ENCODE measurements at places on chromosomes 5 and 9.

DNA sequence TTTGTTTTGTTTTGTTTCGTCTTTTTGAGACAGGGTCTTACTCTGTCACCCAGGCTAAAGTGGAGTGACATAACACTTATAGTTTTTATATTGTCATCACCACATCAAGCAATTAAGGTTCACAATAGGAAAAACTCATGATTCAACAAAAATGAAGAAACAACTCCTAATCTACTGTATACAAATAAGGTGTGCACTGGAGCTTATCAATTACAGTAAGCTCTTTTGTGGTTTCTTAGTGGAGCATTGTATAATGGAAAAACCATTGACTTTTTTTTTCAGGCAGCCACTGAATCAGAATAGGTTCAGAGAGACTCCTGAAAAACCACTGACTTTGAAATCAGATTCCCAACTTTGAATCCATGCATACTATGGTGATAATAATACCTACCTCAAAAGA is 10.8 kb upstream of the PLIN2 start:
- DNase-seq: no peak

DNA sequence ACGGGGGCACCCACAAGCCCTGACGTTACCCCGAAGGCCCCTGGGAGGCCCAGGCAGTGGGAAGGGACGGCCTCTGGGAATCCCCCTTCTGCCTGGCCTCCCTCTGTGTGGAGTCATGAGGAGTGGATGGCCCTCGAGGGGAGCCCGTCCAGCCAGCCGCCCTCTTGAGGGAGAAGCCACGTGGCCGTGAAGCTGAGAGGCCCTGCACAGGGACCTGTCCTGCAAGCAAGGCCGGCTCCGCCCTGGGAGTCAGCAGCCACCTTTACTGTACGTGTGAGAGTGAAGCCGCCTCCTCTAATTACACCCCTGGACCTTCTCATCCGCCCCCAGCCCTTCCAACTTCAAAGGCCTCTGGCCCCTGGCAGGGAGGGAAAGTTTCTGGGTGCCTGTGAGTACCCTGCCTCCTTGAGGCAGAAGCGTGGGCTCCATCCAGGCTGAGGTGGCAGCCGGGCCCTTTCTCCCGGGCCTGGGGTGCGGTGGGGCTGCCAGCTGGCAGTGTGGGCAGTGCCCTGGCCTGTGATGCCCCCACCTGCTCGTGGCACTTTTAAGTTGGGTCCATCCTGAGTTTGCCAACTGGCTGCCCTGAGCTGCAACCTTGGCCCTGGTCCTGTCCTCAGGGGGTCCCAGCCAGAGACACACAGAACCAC is 55.9 kb upstream of the EGFL7 start:
- no peak for DNase-seq

DNA sequence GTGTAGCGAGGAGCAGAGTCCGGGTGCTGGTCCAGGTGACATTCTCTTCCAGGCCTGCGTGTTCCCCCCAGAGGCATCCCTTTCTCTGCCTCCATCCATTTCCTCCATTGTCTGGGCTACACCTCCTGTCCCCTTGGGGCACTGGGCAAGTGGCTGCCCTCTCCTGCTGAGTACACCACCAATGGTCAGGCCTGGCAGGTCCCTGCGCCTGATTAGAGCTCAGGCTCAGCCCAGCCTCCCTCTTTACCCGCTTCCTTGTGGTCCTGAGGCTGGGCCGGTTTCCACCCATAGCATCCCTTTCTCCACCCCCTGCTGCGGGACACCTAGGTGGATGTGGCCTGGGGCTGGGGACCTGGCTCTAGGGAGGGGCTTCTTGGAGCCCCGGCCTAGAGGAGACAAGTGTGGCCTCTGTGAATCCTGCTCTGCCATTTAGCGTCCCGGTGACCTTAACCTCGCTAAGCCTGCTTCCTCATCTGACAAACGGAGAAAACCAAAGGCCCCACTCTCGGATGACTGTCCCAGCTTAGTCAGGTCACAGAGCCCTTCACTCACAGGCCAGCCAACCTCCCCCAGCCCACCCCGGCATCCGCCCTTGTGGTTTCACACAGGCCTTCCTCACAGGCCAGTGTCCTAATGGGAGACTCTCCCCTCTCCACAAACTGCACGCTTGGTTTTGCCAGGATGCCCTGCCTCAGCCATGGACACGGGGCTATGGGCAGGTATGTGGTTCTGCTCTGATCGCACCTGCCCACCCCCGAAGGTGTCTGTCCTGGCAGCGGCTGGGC is 12.9 kb downstream of the DOLPP1 start:
- DNase-seq: no peak

DNA sequence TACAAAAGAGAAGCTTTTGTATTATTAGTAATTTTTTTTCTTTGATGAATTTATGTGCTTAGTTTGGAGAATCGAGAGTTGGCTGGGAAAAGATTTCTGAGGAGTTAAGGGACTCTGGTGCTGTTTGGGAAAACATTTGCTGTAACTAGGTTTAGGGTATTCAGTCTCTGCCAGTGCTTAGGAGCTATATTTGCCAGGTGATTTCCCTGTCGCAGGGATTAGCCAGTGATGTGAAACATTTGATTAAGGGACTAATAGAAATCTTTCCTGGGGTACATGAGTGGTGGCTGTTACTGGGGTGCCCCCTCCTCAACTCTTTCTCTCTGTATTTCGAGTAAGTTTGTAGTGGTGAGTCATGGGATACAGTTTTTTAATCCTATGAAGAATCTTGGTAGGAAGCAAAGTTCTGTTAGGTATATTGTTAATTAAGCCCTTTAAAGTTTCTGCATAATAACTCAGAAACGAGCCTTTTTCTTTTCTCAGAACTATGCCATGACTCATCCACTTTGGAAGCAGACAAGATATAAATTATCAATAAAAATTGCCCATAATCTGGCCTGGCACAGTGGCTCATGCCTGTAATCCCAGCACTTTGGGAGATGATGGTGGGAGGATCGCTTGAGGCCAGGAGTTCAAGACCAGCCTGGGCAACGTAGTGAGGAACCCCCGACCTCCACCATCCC is 18.6 kb downstream of the RGMB start:
- no peak for DNase-seq

GRCh38 chr9:136615631-136616306 is 46.9 kb upstream of the EGFL7 start:
- DNase-seq: no peak

GRCh38 chr9:29882767-29883166 is 2309.5 kb upstream of the C9orf72 start:
- no peak for DNase-seq

DNA sequence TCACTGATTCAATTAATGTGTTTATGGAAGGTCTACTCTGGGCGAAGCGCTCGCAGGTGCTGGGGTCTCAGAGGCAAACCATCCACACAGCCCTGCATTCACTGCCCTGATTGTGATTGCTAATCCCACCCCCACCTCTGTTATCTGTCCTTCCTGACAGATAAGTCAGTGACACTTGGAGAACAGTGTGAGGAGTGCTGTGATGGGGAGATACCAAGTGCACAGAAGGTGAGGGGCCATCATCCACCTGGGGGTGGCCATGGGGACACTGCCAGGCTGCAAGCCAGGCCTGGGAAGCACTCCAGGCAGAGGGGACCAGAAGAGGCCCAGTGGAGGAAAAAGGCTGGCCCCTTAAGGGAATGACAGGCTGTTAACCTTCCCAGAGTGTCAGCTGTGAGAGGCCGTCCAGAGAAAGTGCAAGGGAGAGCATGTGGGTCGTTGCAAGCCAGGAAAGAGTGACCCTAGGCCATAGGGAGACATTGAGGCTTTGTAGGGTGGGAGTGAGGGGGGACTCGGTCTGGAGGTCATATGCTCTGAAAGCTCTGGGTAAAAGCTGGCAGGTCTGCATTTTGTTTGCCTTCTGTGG is 18.0 kb downstream of the IL9 start:
- DNase-seq: peak; percentile 56

- DNase-seq: peak; percentile 88
Observed at GRCh38 chr9:130444565-130445221, at the start of gene ASS1. TSS of gene ASS1 (plus strand) at chr9:130444961. CDS start at chr9:130452229, 7,268 bp downstream.

GRCh38 chr5:133957591-133957990 is 10.8 kb downstream of the C5orf15 start:
- no peak for DNase-seq

GRCh38 chr5:1887588-1888360 is 5.0 kb upstream of the IRX4 start:
- no peak for DNase-seq

GRCh38 chr5:65066387-65067146 is 297.8 kb downstream of the CWC27 start:
- no peak for DNase-seq

GRCh38 chr5:2525351-2525750 is 226.1 kb downstream of the IRX2 start:
- no peak for DNase-seq

DNA sequence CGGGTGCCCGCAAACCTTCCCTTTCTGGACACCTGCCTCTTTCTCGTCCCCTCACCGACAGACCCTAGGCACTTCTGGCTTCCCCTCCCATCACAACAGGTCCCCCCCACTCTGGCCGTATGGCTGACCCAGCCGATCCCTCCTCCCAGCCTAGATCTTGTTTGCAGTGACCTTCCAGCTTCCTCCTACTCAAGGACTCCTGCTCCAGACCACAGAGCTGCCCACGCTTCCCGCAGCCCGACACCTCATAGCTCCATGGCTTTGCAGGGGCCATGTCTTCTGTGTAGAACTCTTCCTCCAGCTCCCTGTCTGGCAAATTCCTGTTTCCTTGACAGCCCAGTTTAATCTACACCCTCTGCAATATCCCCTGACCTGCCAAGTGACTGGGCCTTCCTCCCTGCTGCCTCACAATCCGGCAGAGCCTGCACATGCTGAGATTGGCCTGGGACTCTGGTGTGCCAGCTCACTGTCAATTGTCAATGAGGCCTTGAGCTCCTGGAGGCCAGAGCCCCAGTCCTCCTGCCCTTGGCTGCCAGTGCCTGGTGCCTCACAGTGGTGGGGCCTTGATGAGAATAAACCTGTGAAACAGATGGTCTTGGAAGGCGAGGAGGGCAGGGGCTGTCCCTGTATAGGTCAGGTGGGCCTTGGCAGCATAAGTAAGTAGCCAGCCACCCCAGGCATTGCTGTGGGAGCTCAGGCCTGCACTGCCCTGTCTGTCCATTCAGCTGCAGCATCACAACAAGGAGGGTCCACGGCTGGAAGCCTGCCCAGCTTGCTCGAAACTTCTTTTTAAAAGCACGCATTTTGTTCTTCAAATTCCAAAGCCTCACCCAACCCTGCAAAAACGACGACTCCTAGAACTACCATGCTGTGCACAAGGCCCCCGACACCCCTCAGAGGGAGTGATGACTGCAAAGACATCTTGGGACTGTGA is 50.5 kb downstream of the GADD45G start:
- no peak for DNase-seq

GRCh38 chr5:173941758-173942401 is 47.1 kb upstream of the C5orf47 start:
- no peak for DNase-seq

- no peak for DNase-seq
Observed at GRCh38 chr9:136527721-136528710, 17.8 kb downstream of the NOTCH1 start.

DNA sequence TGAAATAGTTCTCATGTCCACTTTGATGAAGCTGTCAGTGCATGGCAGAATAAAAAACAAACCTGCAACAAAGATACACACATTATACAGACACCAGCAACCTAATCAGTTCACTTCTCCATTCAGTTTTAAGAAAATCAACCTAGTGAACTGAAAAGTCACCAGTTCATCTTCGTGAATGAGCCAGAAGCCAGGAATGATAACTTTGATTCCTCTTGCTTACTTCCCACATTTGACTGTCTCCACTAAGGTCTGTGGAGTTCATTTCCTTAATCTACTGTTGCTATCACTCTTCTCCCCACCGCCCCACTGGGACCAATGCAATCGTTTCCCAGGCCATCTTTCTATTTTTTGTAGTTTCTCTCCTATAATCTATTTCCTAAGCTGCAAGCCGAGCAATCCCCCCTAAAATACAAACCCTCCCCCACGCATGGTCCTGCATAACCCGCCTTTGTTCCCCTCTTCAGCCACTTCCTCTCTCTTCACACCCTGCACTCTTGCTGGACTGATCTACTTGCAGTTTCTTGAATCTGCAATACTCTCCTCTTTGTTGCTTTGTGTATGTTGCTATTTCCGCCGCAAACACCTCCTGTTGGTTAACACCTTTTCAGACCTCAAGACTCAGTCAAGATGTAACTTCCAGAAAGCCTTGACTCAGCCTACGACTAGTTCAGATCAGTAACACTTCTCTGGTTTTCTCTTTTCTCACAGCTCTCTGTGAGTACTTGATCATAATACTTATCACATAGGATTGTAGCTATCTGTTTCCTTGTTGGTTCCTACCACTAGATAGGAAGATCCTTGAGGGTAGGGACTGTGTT is 16.6 kb downstream of the STOM start:
- DNase-seq: no peak

DNA sequence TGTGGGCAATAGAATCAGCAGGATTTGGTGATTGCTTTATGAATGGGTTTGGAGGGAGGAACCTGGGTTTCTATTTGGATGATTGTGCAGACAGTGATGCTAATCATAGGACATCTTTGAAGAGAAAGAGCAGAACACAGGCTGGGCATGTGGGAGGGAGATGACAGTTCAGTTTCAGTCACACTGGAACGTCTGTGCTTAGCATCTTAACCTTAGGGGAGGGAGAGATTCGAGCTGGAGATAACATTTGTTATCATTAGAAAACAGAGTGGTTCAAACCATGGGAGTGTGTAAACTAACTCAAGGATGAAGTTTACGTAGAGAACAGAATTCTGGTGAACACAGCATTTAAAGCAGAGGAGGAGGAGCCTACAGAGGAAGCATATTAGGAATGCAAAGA is 138.6 kb upstream of the PPP2R2B start:
- DNase-seq: no peak

GRCh38 chr9:73805111-73805510 is 653.4 kb downstream of the ANXA1 start:
- no peak for DNase-seq

DNA sequence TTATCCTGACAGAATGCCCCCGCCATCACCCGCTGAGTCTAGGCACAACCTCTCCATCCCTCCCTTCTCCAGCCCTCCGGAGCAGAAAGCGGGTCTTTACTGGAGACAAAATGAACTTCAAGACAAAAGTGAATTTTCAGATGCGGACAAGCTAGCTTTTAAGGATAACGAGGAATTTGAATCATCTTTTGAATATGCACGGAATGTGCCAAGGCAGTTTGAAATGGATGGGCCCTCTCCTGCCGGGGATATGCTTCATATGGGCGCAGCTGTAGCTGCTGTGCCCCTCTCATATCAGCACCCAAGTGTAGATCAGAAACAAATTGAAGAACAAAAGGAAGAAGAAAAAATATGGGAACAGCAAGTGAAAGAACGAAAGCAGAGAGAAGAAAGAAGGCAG is 37.5 kb downstream of the CPLANE1 start:
- no peak for DNase-seq

- DNase-seq: no peak
Observed at GRCh38 chr5:129387944-129388343, 72.2 kb upstream of the ADAMTS19 start.

DNA sequence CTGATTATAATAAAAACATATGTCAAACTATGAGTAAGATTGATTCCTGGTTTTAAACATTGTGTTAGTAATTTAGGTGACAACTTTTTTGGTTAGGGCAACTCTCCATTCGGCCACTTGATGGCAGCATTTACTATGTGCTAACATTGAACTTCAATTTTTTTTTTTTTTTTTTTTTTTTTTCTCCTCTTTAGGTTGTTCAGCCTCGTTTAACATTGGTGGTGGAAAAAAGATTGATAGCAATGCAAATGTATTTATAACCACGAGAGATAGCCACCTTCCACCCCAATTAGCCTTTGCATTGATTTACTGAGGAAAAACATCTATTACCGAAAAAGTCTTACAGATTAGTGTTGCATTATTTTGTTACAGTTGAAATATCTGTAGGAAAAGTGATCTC is 159.1 kb downstream of the CSNK1G3 start:
- no peak for DNase-seq
